ENCODE measurements at places on chromosomes 7 and 10.

DNA sequence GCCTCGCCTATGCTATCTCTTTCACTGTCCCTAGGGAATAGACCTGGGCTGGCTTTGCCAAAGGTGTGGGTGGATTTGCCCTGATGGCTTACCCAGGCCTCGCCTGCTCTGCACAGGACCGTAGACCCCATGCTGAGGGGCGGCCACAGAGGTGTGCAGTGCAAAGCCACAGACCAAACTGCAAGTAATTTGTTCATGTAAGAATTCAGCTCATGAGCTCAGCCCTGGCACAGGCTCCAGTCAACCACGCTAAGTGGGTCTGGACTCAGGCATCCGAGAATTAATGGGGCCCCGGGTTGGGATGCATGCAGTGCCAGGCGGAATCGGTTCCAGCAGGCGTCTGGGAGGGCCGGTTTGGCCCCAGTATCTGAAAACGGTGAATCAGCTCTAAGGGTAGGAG, 445.2 kb downstream of the DNAJB6 start:
- peak; percentile 64 for DNase-seq

DNA sequence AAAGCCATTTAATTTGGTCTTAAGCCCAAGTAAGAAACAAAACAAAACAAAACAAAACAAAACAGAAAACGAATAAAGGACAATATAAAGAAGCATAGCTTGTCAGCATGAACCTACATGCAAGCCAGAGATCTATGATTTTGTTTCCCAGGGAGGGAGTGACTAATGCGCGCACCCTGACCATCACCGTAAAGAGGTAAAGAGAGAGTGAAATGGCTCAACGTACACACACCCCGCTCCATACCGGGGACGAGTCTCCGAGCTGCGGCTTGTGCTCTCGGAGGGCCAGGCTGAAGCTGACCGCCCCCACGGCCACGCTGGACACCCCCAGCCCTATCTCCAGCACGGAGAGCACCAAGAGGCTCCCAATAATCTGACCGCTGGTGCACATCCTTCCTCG, 1.1 kb downstream of the TMEM196 start:
- DNase-seq, result peak; percentile 29

DNA sequence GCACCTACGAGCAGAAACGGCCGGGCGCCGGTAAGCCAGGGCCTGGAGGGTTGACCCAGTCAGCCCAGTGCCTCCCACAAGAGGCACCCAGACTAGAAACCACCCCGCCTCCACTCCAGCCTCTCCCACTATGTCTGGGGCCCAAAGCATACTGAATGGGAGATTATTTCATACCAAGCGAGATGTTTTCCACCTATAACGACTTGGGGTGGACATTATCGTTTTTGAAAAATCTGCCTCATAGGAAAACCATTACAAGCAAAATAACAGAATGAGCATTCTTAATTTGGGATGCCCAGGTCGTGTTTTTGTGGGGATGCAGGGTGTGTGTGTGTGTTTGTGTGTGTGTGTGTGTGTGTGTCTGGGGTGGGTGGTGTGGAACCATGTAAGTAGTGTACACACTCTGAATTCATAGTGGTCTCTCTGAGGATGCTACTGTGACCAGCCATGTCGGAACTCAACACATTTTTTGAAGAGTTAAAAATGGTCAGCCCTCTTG, 1.6 kb downstream of the HOXA6 start:
- DNase-seq, result no peak

DNA sequence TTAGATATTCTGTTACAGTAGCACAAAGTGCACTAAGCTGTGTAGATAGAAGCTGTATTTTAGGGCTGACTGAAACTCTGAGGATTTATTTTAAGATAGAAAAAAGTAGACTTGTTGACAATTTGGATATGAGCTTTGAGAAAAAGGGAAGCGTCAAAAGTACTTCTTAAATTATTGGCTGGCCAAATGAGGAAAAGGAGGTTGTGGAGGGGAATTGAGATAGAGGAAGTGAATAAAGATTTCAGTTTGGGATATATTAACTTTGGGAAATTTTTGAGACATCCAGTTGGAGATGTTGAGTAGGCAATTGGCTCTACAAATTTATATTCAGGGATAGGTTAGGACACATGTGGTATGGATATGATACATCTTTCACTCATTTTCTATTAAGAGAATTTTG, 74.0 kb upstream of the CCDC6 start:
- DNase-seq, result no peak

DNA sequence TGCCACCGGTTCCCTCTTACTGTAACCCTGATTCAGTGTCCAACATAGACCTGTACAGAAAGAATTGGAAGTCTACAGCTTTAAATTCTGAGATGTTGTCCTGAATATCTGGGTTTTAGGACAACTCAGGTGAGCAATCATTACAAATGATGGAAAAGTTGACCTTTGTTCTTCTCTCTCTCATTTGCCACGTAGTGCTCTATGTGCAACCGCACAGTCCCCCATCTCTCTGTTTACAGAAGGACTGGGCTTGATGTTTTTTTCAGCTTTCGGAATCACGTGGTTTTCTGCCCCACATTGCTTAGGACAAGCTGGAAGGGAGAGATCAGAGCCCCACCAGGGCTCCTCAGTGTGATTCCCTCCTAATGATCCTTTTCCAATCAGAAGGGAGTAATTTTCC, 22.2 kb downstream of the NEUROD6 start:
- no peak for DNase-seq

DNA sequence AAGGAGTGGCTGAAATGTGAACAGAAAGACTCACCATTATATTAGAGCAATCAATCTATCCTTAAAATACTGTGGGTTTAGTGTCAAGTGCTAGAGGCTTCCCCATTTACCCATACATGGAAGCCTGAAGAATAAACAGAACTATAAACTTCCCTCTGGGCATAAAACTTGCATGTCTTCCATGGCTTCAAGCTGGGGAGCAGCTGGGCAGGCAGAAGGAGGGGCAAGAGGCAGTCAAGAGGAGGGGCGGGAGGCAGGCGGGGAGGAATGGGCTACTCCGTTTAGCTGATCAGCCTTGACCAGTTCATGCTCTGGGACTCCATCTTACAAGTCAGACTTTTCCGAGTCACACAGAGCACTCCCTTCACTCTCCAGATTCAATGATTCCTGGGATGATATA, 3.5 kb upstream of the PRSS1 start:
- no peak for DNase-seq

DNA sequence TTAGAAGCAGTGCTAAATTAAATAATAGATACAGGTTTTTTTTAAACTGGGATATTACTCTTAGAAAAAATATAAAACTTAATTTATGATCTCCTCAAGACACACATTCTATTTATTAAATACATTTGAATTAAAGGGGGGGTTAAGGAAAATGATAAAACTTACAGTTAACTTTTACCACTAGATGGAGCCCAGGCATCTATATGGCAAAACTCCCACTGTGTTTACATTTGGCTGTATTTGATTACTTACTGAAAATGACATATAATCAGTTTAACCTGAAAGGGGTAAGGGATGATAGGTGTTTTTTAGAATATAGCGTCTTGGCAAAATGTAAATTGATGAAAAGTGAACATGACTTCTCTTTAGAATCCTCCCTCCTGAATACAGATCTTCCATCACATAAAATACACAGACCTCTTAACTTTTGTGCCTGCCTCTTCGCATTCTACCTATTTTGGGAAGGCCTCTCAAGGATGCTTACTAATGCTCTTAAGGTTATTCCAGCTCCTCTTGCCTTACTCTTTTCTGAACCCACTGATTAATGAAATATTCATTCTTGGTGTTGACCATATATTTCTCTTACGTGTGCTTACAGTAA, 235.7 kb downstream of the AGMO start:
- DNase-seq, result peak; percentile 41

DNA sequence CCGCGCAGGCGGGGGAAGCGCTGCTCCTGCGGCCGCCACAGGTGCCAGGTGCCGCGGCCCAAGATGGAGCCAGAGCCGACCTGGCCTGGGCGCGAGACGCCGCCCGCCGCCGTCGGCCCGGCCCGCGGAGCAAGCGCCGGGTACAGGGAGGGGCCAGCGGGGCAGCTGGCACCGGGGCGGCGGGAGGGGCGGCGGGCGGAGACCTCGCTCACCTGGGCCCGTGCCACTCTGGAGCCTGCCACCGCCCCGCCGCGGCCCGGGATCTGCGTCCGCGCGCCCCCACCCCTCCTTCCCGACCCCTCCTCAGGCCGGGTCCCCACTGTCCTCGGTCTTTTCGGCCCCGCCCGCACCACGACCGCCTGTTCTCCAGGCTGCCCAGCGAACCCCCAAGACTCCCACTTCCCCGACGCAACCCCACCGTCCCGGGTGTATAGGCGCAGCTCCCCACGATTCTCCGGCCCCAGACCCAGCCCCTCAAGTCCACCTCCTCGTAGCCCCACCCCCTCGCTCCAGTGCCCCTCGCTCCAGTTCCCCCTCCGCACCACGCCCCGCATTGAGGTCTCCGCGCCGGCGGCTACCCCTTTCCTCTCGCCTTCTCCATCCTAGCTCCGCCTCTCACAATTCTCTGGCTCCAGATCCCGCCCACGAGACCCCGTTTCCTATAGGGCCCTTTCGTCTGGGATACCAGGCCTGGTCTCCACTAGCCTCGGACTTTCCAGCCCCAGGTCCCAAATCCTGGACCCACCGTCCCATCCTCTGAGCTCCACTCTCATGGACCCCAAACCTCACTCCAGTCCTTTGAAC, at the start of gene GPRIN2:
GPRIN2 (minus strand) TSS at position 144 of the 804 bp plus-strand sequence. CDS start 5,922 bp downstream, outside the sequence.
- peak; percentile 49 for DNase-seq

DNA sequence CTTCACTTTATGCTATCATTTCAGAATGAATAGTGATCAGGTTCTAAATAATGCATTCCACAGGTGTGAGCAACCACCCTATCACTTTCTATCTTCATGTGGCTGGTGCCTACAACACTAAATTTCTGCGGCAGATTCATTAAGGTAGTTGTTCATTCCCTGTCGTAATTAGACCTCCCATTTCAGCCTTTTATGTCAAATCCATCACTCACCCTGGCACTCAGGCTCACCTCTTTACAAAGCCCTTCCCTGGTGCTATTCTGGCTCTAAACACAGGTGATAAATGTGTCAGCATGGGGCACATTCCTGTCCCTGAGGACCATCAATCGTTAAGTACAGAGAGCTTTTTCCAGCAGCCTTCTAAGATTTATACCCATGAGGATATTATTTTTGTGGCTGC, 300.0 kb upstream of the C7orf33 start:
- no peak for DNase-seq

- DNase-seq, result no peak
These were observed 97.9 kb downstream of the TSPAN12 start for GRCh38 chr7:120760050-120760449.

DNA sequence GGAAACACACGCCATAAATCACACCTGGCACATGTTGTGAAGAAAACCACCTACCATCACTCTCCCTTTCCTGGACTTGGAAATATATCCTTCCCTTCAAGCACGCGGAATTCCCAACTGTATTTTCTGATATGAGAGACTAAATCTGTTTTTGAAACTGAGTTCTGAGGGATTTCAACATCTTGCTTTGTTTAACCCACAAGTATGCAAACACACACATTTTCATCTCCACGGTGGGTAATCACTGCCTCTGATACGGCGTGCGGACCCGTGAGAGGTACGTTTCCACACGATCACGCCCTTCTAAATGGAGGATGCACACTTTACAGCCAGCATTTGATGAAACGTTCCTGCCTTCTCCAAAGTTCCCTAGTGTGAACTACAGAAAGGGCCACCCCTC, 83.4 kb downstream of the ZRANB1 start:
- no peak for DNase-seq

DNA sequence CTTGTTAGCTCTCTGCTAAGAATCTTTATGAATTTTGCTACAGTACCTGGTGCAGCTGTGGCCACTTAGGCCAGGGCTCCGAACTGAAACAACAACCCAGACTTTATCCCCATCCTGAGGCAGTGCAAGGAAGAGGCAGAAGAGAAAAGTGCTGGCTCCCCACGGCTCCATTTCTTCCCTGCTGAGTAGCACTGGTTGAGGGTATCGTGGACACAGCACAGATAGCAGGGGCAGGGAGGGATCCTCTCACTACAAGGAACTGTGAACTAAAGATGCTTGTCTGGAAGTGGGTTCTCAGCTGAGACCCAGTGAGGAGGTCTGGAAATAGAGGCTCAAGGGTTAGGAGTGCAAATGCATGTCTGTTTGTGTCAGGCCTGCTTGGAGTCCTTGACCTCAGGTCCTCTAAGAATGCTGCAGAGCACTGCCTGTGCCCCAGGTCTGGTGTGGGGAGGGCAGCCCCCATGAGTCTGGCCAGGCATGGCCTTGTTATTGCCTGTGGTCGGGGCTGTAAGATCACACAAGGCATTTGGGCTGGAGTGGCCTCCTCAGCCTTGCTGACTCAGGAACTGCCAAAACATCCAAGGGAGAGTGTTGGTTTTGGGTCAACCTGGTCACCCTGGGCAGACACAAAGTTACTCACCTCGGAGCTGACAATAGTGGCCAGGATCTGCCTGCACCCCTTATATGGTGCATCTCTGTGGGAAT, 58.1 kb downstream of the DMBT1 start:
- no peak for DNase-seq

DNA sequence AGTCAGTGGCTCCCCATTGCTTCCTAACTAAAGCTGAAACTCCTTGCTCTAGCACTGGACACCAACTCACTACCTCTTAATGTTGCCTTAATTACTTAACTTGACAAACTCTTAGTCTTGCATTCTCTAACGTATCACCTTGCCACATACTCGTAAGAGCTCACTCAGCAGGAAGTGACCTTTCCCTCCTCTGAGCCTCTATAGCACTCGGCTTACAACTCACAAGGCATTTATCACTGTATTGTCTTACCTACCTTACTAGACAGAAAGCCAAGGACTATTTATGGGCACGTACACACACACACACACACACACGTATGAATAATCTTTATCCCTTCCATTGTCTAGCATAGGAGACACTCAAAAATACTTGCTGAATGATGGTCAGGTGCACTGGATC, 21.2 kb downstream of the CEP41 start:
- DNase-seq, result no peak

GRCh38 chr10:112269266-112269665, 13.9 kb upstream of the TECTB start:
- no peak for DNase-seq

DNA sequence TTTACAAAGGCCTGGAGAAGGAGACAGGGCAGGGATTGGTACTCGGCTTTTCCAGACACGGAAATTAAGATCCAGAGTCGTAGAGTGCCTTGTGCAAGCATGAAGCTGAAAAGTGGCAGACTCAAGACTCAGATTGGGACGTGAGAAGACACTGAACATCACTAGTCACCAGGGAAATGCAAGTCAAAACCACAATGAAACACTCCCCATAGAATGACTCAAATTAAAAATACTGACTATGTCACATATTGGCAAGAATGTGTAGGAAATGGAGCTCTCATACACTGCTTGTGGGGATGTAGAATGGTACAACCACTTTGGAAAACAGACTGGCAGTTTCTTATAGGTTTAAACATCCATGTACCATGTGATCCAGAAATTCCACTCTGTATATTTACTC, 472.0 kb downstream of the RPS24 start:
- no peak for DNase-seq

All from brain (organoid and tissue), 16 donors.